ENCODE measurements at places on chromosomes 16 and 17.

DNA sequence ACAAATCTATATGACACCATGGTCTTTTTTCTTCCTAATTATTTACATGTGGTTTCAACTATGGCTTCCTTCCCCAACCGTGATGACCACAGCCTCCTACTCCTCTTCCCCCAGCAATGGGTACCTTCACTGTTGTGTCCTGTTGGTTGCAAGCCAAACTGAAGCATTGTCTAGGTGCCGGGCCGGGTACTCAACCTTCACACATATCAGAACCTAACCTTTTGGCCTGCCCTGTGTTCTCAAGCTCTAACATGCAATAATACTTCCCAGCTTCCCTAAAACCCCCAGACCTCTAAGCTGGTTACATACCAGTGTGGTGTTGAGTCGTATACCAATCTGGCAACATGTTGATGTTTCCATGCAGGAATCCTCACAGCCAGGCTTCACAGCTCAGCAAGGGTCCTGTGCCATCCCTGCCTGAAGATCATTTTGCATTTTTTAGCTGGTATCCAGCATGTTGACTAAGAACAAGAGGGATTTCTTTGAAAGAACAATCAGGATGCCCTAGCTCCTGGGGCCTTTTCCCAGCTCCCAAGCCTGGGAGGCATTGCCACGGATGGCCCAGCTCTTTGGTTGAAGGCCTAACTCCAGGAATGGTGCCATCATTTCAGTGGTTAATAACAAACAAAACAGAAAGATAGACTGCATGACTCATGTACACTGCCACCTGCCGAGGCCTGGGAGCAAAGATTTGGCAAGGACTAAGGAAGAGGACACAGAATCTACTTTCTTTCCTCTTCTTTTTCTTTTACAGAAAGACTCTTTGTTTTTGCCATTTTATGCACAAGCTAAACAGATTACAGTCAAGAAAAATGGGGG lies 373.7 kb upstream of the SALL1 start:
- peak; percentile 59 for DNase-seq

DNA sequence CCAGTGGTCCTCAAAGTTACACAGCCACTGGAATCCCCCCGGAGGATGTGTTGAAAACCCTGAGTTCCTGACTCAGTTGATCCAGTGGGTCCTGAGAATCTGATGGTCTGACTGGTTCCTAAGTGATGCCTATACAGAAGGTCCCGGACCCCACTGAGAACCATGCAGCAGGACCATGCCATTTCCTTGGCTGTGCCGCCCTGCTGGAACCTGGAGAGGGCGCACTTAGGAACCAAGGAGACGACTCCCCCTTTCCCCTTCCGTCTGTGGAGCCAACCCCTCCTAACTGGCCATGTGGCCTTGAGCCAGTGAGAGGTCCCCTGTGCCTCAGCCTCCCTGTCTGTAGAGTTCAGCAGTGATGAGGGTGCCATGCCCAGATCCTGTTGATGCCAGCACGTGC lies 22.0 kb downstream of the C16orf74 start:
- DNase-seq, result no peak

DNA sequence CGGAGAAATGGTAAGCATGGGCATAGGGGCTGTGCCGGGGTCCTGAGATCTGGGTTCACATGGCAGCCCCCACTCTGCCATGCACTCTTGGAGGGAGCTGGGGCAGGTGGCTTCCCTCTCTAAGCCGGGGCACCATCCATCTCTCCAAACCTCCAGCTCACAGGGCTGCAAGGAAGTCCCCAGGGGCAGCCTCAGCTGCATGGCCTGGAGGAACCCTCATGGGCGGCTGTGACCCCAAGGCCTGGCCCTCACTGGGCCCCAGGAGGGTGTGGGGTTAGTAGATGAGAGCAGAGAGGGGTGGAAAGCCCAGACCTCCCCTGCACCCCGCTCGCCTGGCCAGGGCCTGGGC lies 2.6 kb downstream of the CTRB2 start:
- DNase-seq, result no peak

DNA sequence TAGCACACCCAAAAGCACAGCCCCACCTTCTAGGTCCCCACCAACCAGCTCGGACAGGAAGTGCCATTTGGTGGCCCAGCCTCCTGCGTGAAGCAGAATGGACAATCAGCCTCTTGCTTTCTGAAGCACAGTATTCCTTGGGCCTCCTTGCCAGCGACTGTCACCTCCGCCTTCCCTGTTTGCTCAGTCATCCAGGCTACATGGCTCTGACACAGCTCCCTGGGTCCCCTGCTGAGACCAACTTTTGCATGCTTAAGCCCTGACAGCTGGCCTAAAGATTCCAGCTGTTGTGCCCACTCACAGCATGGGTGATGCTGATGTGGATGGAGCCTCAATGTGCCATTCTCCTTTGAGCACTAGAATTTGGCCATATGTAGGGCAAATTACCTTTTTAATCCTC lies 4.5 kb upstream of the CACNG5 start:
- DNase-seq, result no peak

GRCh38 chr17:74241847-74242246 lies 28.5 kb downstream of the TTYH2 start:
- no peak for DNase-seq

GRCh38 chr17:21283482-21284318 lies 811 bp upstream of the MAP2K3 start:
- peak; percentile 22 for DNase-seq

- peak; percentile 53 for DNase-seq
These were observed 16.3 kb downstream of the NACA2 start for GRCh38 chr17:61574542-61575351.

- peak; percentile 78 for DNase-seq
These were observed 41.0 kb upstream of the SREBF1 start for GRCh38 chr17:17877529-17878358.

DNA sequence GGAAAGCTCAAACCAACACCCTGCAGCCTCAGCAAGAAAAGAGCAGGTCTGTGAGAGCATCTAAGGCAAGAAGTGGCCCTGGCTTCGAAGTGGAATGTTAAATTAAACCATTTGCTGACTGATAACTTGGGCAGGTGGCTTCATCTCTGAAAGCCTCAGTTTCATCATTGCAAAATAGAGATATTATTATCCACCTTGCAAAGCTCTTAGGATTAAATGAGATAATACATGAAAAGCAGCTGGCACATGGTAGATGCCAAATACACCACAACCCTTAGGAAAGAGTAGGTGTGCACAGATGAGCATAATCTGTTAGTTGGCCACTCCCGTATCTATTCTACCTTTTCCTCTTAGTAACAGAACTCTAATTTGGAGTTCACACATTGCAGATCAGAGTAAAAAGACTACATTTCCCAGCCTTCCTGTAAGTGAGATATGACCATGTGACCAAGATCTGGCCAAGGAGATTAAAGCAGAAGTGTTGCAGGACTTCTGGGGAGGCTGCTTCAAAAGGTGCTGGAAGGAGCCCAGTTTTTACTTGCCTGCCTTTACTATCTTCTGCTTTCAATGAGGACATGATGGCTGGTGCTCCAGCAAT lies 288.7 kb downstream of the SOX9 start:
- no peak for DNase-seq

- no peak for DNase-seq
These were observed 36.5 kb downstream of the NF1 start for GRCh38 chr17:31131299-31131698.

DNA sequence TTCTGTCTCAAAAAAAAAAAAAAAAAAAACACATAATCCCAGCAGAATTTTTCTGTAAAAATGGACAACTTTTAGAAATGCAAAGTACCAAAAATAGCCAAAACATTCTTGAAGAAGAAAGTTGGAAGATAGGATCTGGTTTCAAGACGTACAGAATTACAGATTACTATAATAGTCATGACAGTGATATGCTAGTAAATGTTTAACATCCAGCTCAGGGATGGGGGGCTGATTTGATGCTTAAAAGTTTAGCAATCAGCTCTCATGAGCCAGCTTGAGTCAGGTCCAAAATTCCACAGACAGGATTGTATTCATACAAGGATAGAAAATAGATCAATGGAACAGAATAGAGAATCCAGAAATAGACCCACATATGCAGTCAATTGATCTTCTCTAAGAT lies 100.5 kb downstream of the CYB561 start:
- peak; percentile 17 for DNase-seq

DNA sequence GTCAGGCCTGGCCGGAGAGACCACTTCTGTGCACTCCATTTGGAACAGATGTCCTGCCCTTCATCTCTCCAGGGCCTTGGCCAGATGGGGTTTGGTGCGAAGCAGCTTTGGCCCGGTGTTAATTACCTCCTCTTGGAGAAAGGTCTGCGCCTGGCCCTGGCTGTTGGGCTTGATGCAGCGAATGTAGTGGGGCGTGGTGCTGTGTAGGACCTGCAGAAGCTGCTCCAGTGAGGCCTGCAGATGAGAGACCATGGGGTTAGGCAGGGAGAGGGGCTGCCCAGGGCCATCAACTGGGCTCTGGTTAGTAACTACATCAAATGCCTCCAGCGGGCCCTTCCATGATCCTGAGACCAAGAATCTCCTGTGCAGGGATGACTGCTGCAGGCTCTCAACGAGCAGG lies 18.7 kb downstream of the ZNHIT3 start:
- DNase-seq, result no peak

DNA sequence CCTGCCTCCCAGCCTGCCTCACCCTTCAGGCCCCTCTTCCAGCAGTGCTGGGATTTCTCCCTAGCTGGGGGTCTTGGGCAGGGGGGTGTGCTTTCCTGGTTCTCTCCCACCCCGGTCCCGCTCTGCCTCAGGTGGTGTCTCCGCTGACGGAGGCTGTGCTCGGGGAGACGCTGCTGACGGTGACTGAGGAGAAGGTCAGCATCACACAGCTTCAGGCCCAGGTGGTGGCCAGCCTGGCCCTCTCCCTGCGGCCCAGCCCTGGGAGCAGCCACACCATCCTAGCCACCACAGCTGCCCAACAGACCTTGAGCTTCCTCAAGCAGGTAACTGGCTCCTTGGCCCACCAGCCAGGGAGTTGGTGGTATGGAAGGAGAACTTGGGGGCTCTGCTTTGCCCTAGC lies 56.5 kb downstream of the TMEM132E start:
- DNase-seq, result no peak

DNA sequence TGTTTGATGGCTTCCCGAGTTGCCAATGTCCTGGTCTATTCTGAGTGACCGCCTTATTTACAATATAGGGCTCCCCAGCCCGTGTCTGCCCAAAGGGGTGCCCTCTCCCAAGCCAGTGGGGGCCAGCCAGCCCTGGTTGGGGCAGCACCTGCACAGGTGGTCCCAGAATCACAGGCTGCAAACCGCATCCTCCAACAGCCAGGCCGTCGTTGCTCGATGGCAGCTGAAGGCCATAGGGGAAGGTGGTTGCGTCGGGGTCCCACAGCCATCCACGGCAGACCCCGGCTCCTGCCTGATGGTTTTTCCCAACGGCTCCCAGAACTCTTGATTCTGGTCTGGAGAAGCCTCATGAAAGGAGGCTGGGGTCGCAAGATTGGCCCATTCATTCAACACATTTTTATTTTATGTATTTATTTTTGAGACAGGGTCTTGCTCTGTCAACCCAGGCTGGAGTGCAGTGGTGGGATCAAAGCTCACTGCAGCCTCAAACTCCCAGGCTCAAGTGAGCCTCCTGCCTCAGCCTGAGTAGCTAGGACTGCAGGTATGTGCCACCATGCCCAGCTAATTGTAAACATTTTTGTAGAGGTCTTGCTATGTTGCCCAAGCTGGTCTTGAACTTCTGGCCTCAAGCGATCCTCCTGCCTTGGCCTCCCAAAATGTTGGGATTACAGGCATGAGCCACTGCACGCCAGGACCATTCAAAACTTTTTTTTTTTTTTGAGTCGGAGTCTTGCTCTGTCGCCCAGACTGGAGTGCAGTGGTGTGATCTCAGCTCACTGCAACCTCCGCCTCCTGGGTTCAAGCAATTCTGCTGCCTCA lies 79.0 kb upstream of the TOB1 start:
- DNase-seq, result no peak

- peak; percentile 62 for DNase-seq
These were observed 2.4 kb upstream of the ALOXE3 start for GRCh38 chr17:8120520-8121406.

DNA sequence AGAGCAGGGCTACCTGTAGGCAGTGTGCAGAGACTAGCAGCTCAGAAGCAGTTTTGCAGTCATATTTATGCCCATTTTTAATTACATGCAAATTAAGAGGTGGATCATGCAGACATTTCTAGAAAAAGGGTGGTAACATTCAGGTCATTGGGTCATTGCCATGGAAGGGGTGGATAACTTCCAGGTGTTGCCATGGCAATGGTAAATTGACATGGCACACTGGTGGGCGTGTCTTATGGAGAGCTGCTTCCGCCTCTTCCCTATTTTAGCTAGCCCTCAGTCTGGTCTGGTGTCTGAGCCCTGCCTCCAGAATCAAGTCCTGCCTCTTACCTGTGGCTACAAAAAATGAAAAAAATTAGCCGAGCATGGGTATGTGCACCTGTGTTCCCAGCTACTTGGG lies 2.8 kb upstream of the DNAI2 start:
- DNase-seq, result no peak

Data from AG20443 (cell line).